NT2/D1 (cell line): ENCODE measurements at places on chromosomes 6 and 20.

DNA sequence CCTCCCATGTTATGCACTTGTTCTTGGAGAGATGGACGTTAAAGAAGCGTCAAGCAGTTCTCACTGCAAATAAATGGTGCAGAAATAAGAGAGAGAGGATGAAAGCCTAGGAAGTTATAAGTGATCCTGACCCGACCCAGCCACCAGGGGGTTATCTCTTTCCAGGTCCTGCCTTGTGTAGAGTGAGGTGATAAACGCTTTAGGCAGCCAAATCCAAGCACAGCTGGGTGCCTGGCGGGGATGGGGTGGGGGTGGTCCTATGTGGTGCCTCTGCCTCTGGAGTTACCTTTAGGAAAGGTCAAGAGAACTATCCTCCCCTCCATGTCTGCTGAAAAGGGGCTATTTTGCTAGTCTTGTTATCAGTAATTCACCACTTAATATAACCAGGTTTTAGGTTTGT is 9.2 kb upstream of the TFAP2A start:
- DNase-seq, result no peak

GRCh38 chr6:53568776-53569616 is 24.1 kb upstream of the GCLC start:
- no peak for DNase-seq

DNA sequence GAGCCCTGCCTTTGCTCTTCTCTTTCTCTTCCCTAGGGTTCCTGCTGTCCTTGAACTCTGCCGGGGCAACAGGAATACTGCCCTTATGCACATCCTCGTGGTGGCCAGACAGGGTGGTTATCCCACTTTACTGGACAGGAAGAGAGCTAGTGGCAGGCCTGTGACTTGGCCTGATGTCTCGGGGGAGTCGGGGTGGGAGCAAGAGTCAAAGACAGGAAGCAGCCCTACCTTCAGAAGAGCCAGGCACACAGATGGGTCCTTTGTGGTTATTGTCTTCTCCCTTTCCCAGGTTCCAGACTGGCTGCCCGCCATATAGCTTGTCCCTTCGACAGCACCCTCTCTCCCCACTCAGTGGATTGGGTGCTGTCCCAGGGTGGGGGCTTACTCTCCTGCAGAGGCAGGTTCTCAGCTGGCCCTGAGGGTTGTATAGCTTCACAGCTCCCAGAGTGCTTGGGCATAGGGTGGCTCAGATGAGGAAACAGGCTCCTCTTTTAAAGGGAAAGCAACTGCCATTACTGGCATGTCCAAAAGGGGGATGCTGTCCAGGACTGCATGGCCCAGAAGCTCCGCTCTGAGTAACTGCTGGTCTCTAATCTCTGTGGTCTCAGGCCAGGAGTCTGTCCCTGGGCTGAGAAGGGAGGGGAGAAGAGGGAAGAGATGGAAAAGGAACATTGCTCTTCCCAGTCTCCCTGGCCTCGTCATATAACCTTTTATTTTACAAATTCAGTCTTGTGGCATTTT is 17.3 kb downstream of the PLCG1 start:
- DNase-seq, result no peak

DNA sequence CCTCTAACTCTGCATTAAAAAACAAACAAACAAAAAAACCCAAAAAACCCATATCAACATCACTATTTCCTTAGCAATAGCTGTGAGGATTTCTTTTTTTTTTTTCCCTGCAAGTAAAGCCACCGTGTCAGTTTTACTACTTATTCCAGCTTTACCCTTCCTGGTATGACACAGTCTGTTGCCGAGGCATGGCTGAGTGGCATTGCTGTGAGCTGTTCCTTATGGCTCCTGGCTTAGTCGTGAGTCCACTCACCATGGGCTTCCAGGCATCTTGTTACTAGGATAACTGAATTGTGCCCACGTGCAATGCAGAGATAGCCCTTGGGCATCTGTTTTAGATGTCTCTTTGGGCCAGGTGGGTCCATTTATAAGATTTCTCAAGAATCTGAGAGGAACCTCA is 84.8 kb downstream of the LRRC1 start:
- DNase-seq, result no peak

GRCh38 chr20:43492101-43492500 is 15.4 kb upstream of the L3MBTL1 start:
- no peak for DNase-seq

DNA sequence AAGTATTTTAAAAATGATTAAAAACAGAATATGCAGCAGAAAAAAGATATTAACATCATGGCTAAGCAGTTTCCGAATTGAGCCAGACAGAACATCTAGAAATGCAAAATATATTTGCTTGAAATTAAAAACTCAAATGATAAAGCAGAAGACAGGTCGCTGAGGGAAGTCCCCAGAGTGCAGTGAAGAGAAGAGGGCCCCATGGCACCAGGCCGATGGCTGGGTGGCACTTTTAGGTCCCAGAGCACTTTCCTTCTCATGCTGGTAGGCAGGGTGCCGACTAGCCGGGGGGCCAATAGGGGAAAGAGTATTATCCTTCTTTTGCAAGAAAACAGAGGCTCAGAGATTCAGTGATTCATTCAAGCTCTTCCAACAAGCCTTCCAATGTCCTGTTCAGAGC is 58.9 kb downstream of the MYH7B start:
- no peak for DNase-seq

- DNase-seq, result no peak
These were observed 42.5 kb downstream of the IPCEF1 start for GRCh38 chr6:154314084-154314483.

DNA sequence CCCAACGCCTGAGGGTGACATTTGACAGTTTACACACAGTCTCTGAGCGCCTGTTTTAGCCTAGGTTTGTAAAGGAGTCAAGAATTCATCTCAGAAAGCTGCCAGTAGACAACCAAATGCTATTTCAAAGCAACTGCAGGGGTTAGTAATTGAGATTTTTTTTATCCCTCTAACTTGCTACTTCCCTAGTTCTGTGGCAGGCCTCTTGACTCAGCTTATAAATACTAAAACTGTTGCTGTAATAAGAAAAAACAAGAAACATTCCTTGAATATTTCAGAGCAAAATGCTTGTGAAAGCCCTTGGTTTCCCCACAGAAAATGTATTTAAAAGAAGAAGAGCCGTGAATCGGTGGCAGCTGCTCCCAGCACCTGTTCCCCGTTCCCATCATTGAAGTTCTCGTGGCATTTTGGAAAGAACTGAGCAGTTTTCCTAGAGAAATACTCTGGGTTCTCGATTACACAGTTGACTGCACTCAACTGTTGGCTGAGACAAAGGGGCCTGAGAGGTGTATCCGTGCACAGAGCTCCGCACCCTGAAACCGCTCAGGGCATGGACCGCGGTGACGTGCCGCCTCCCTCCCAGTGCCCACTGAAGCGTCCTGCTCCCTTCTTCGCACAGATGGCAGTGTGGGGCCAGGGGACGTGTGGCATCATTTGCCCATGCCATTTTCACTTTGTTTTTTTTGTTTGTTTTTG is 20.9 kb downstream of the DLL1 start:
- no peak for DNase-seq

DNA sequence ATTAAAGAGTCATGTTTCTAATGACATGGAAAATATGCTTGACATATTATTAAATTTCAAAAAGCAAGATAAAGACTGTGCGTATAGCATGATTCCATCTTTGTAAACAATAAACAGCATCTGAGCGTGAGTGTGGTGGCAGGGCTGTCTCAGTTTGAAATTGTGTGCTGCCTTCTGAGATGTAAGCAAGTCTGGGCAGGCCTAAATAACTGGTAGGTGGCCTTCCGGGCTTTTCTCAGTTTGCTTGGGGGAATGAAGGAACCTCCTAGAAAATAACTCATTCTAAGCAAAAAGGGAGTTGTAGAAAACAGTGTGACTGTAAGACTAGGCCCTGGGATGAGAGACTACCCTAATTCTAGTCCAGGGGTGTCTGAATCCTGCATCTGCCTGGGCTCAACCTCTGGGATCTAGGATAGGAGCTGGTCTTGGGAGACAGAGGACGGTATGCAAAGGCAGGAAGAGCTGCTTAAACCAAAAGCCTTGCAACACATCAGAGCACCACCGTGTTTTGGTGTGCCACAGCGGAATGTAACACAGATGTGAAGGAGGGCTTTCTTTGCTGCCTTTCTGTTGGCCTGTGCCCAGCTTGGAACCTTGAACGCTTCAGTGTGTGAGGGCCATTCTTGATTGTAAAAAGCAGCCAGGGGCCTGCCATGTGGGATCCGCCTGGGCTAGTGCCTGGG is 63.5 kb upstream of the L3MBTL3 start:
- no peak for DNase-seq

DNA sequence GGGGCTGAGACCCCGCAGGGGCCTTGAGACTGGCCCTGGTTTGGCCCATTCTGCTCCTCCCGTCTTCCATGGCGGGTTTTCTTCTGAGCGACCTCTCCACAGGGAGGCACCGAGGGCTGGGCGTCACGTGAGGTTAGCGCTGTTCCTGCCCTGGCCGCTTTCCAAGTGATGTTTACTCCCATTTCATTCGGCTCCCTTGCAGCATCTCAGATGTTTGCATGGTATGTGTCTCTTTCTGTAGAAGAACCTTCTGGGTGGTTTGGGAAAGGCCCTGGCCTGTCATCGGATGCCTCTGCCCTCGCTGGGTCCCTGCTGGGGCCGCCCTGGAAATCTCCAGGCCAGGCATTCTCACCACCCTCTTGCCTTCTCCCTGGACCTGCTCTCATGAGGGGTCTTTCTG is 17.3 kb downstream of the RAMACL start:
- DNase-seq, result no peak

DNA sequence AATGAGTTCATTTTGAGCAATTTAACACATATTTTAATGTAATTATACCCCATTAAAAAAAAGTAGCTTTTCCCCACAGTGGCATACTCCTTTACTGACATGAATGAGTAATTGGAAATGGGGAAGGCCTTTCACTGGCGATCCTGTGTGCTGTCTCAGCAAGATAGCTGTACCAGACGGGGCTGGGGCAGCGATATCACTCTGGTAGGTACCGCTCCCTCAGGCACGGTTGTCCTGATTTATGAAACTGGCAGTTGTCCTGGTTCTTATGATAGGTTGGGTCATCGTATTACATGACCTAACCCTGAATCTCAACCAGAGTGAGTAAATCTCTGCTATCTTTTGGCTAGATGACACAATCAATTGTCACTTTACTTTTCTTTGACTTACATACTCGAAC is 355.0 kb upstream of the MAP3K7 start:
- no peak for DNase-seq

GRCh38 chr6:24910331-24910960 is 25.3 kb downstream of the RIPOR2 start:
- DNase-seq, result no peak

GRCh38 chr6:136889271-136890193 is 32.6 kb upstream of the SLC35D3 start:
- DNase-seq, result no peak

DNA sequence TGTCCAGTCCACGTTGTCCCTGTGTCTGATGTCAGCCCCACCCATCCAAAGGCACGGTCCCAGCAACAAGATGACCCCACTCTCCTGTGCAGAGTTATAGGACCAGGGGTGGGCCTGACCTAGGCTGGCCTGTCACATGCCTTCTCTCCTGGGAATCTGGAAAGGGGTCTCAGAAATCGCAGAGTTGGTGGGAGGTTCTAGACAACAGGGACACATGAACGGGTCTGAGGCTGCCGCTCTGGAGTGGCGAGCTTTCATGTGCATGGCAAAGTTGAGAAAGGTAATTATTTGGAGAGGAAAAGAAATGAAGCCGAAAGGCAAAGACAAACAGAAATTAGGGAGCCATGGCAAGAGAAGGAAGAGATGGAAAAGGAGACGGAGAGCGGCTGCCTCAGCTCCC is 29.5 kb downstream of the BFSP1 start:
- DNase-seq, result no peak

DNA sequence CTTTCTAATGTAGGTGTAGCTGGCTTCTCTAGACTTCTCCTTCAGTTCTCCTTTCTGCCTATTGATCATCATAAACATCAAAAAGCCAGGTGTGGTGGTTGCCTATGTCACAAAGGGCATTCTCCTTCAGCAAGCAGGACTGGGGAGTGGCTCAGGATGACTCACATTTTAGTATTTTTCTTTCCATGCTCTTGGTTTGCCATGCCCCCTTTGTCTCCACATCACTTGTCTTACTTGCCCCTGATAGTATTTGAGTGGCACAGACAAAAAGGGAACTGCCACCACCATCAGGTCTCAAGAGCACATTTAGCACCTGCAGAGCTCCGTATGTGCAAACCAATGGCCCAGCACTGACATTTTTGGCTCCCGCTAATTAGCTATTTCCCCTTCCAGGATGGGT is 698.8 kb downstream of the DHX35 start:
- DNase-seq, result no peak

- DNase-seq, result peak; percentile 2
These were observed 214.9 kb downstream of the ZFAND3 start for GRCh38 chr6:38034274-38034914.

- DNase-seq, result no peak
These were observed 1.6 kb upstream of the NPBWR2 start for GRCh38 chr20:64108731-64109681.
